ENCODE measurements at places on chromosomes 3 and 15.

DNA sequence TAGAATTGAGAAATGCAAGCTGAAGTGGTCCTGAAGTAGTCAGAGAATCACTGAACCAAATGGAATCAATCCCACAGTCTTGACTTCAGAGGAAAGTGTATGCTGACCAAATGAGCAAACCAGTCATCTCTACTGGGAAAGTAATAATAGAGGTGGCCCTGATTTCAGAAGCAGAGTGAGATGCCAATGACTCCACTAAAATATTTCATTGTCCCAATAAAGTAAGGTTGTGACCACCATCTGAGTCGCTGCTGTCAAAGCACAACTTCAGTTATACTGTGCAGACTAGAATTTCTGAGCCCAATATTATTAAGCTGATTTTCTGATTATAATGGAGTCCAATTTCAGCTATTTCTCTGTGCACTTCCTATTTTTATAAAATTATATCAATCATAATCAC is 334.4 kb upstream of the THBS1 start:
- DNase-seq = no peak

DNA sequence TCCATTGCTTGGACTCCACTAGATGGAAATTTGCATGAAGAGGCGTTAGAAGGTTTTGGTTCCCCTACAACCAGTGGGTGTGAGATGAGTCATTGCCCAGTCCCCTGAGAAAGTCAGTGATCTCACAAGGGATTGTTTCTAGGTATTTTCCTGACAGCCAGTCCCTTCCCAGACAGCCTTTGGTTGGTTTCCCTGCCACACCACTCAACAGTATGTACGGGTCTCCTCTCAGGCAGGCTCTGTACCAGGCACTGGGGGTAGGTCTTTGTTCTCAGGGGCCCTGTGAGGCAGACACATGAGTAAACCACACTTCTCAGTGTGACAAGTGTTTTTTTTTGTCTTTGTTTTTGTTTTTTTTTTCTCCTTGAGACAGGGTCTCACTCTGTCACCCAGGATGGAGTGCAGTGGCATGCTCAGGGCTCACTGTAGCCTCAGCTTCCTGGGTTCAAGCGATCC is 4.0 kb downstream of the LAMP3 start:
- DNase-seq = no peak

- no peak for DNase-seq
These were observed 9.6 kb downstream of the DENND6A start for GRCh38 chr3:57683286-57683685.

DNA sequence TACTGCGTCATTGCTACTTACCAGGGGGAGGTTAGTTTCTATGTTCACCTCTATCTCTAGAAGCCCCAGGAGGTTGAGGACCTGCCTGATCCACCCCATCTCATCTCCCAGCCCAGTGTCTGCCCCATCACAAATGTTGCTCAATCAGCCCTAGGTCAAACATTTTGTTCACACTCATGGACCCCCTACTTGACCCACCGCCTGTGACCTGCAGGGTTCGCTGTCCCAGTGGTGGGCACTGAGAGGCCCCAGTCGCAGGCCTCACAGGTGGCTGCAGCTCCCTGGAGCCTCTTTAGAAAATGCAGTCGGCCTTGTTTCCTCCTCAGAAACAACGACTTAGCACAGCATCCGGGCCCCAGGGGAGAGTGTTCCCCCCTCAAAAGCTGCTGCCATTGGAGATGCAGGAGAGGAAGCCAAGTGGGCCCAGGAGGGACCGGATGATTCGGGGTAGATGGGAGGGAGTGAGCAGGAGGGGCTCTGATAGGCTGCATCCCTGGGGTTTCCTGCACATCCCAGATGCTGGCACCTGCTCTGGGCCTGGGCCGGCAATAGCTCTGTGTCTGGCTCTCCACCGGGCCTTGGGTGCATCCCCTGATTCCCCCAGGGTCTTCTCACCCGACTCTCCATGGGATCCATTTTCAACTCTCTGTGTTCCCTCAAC is 18.4 kb upstream of the INSYN1 start:
- DNase-seq = no peak

DNA sequence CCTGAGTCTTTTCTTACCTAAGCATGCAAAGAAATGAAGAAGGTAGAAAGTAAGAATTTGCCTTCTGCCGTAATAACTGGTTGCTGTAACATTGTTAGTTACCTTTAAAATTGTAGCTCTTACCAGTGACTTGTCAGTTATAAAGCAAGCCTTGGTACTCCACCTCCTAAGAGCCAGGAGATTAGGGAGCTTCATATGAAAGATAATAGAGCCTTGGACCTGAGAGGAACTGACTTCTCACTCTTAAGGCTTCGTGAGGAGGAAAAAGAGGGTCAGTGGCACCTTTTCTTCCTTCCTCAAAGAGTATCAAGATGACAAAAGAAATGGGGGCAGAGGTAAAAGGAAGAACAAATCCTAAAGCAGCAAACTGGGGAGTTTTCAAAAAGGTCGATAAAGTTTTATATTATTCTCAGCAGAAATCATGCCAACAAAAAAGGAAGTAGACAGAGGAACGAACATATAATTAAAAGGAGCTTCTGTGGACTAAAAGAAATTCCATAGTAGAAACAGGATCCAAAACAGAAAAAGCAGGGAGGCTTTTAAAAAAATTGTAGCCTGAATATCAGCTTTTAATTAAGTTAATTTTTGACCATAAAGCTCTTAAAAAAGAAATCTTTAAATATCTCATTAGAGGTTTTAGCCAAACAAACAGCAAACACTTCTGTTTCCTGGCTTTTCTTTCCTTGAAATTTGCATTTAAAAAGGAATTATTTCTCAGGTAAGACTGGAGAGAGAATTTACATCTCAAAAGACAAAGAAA is 847.1 kb upstream of the ALCAM start:
- no peak for DNase-seq

- no peak for DNase-seq
These were observed 250.5 kb downstream of the ADAMTSL3 start for GRCh38 chr15:83904107-83905040.

GRCh38 chr15:77674327-77674726 is 41.6 kb upstream of the LINGO1 start:
- DNase-seq = no peak

DNA sequence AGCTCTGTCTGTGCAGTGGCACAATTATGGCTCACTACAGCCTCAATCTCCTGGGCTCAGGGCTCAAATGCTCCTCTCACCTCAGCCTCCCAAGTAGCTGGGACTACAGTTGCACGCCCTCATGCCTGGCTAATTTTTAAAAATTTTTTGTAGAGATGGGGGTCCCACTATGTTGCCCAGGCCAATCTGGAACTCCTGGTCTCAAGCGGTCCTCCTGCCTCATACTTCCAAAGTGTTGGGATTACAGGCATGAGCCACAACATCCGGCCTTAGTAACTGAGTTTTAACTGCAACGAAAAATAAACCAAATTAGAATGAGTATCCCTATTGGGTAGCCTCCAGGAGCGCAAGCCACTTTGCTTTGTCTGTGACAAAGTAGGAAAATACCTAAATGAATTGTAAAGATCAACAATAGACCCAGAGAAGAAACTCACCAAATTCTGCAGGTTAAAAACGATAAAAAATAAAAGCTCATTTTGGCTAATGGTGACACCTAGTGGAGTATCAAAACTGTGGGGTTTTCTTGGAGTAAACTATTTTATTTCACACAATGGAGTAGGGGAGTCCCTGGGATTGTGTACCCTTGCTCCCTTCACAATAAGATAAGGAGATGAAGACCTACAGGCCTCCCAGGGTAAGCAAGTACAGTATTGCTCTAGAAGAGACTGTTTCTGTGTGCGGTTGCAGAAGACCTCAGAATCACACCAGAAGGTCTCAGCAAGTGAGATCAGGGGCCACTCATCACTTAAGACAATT is 21.0 kb upstream of the CA12 start:
- DNase-seq = no peak

DNA sequence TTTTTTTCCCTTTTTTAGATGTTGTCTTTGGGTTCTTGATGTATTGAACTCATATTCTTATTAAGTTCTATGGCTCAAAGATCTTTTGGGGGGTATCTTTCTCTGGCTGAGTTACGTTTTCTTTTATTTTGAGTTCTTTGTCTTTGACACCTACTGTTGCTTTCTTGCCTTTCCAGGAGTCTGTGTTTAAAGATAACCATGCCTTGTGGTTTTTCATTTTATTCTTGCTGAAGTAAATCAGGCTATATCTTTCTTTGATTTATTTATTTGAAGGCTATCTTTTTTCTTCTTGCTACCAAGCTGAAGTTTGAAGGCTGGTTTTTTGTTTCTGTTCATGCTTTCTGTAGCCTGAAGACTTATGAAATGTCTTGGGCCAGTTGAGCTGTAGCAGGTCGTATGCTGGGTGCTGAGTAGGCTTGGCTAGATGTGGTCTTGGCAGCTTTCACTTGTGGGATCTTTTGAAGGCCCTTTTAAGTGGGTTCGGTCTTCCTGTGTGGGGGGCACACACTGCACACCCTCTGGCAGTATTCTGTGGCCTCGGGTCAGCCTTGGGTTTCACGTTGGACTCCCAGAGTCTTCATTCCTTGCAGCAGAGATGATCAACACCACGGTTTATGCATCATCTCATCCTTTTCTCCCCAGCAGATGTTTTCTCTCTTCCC is 17.5 kb downstream of the SLCO3A1 start:
- no peak for DNase-seq

DNA sequence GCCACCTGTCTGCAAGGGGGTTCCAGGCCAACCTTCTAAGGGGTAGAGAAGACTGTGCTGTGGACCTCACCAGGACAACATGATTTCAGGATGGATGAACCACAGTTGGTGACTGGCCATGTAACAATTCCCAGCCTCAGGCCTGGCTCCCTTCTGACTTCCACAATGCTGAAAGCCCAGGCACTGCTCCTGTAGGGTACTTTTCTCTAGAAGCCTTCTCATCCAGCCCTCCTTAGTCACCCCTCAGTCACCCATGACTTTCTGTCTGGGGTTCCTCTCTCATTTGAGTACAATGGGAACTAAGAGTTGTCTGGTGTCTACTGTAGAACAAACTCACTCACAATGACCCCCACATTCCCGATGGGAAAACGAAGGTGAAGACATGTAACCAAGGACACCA is 8.6 kb downstream of the ALS2CL start:
- DNase-seq = no peak

GRCh38 chr15:85408270-85408746 is 27.9 kb downstream of the AKAP13 start:
- DNase-seq = no peak

GRCh38 chr3:117674321-117674720 is 964.7 kb downstream of the TUSC7 start:
- DNase-seq = no peak

- DNase-seq = no peak
These were observed 65.6 kb downstream of the WDR72 start for GRCh38 chr15:53693729-53694475.

DNA sequence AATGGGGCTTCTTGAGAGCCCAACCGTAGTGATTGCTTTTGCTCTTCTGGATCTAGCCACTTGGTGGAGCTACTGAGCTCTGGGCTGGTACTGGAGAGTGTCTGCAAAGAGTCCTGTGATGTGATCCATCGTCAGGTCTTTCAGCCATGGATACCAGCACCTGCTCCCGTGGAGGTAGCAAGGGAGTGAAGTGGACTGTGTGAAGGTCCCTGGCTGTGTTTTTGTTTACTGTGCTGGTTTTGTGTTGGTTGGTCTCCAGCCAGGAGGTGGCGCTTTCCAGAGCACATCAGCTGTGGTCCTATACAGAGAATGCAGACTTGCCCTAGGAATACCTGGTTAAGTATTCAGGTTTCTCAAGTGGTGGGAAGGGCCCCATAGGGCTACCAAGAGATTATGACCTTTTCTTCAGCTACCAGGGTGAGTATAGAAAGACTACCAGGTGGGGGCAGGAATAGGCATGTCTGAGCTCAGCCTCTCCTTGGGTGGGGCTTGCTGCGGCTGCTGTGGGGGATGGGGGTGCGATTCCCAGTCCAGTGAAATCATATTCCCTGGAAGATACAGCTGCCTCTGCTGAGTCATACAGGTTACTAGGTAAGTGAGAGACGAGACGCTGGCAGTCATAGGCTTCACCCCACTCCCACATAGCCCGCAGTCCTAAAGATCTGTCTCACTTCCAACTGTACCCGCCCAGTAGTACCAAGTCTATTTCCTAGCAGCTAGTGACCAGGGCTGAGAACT is 733.7 kb downstream of the ZNF385D start:
- no peak for DNase-seq

DNA sequence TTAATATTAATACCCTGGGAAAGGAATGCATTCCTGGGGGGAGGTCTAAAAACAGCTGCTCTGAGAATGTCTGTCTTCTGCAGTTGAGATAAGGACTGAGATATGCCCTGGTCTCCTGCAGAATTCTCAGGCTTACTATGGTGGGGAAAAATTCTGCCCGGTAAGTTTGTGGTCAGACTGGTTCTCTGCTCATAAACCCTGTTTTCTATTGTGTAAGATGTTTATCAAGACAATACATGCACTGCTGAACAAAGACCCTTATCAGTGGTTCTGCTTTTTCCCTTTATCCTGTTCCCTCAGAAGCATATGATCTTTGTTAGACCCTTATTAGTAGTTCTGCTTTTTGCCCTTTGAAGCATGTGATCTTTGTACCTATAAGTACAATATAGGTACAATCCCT is 494.6 kb downstream of the CNTN6 start:
- DNase-seq = no peak

DNA sequence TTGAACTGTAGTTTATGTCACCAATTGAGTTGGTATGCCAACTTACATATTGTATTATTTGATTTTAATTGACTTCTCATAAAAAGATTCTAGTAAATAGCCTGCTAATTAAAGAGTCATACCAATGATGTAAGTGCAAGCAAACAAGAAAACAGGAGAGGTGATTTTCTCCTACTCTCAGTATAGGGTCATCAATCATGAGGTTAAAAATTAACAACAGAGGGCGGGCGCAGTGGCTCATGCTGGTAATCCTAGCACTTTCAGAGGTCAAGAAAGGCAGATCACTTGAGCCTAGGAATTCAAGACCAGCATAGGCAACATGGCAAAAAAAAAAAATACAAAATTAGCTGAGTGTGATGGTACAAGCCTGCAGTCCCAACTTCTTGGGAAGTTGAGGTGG is 108.7 kb downstream of the MYO9A start:
- DNase-seq = no peak
